Stimulated activated CD8-positive, alpha-beta memory T cell treated with anti-CD3 and anti-CD28 coated beads, Interleukin-4, amount 100 ng/mL, for 1 hour (primary cell): ENCODE measurements at places on chromosomes 7 and 10.

DNA sequence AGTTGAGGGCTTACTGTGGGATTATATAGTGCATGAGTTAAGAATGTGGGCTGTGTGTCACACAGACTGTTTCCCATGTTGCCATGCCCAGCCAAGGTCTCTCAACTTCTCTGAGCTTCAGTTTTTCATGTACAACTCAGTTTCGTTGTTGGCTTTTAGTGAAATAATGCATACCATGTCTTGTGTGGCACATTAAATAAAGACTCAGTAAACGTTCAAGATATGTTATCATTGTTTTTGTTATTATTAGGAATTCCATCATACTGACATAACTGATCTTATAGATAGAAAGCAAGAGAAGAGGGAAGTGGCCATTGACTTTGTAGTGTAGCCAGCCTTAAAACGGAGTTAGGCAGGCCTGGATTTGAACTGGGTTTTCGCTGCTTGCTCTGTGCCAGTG, 2.9 kb downstream of the CDK14 start:
- no peak for DNase-seq

DNA sequence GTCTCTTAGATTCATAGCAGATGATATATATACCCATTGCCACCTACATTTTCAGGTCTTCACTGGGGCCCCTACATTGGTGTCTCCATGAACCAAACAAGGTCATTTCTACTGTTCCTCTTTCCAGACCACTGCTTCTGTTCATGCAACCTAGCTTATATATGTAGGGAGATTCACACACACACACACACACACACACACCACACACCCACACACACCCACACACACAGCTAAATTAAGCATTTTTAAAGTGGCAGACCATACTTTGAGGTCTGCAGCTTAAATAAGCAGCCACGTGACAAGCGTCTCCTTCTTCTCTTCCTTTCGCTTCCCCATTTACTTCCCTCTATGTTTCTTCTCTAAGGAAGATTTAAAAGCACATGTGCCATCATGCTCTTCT, 70.0 kb upstream of the CC2D2B start:
- no peak for DNase-seq

- DNase-seq, result no peak
These were observed 5.3 kb downstream of the ATXN7L1 start for GRCh38 chr7:105871142-105871541.

GRCh38 chr7:91717681-91718470, 162.6 kb downstream of the MTERF1 start:
- no peak for DNase-seq

- no peak for DNase-seq
These were observed 21.3 kb downstream of the DDC start for GRCh38 chr7:50543776-50544442.
